ENCODE measurements at places on chromosomes 12 and 14.

DNA sequence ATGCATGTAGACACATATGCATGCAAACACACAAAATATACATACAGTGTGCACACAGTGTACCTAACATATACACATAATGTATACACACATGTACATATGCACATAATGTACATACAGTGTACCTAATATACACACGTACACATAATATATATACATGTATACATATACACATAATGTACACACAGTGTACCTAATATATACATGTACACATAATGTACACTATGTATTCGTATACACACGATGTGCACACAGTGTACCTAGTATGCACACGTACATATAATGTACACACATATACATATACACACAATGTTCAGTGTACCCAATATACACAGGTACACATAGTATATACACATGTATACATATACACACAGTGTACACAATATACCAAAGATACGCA, 70.0 kb downstream of the DNAH10 start:
- no peak for DNase-seq

DNA sequence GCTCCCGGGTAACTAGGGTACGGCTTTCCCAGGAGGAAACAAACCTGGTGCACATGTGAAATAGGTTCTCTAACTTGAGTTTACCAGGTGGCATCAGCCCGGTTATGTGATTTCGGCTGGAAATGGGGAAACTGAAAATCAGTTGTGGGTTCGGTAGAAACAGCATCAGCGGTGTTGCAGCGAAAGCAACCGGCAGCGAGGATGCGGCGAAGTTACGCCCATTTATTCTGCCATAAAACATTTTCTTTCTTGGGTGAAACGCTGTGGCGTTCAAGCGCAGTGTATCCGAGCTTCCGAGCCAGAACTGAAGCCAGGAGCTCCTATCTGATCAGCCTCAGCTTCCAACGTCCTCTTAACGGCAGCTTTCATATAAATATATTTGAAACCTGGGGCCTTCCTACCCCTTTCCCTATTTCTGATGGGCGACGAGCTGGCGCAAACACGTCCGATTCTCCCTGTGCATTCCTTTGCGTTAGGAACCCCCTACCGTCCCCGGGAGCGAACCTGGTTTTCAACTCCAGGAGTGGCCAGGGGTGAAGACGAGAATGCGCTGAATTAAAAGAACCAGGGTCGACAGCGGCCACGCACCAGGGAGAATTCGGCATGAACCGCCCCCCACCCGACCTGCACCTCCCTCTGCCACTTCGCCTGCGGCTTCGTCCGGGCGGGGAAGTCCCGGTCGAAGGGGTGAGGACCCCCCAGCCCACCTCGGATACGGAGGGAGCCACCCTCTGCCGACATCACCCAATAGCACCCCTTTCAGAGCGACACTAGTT, 1.6 kb downstream of the DPF3 start:
- DNase-seq: no peak

DNA sequence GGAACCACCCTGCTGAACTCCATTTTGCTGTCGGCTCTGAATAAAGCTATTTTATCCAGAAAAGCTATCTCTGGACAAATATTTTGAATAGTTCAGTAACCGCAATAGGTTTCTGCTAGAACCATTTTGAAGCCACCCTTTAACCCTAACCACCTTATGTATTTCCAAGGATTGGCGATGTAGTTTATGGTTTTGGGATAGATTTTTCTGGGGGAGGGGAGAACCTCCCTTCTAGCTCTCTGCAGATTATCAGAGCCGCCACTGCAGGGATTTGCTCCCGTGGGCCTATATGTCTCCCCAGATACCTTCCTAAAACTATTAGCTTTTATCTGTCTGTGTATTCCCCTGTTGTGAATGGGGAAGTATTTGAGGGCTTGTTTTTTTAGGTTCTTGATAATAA, 1.8 kb upstream of the TUBA1B start:
- no peak for DNase-seq

DNA sequence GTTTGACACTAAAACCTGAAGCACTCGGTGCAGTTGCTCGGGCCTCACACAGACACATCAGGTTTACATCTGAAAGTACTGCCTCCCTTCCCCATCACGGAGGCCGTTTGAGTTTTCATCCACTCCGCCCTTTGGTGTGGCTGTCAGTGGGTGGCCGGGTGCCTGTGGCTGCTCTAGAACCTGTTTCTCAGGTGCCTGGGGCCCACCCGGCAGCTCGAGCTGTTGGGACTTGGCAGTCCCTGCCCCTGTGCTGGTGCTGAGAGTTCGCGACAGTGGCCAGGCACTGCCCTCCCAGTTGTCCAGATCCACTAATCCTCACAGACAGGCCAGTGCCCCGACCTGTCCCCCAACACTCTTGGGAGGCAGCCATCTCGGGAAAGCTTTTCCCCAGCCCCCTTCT, 22.4 kb downstream of the XRCC3 start:
- DNase-seq: no peak

DNA sequence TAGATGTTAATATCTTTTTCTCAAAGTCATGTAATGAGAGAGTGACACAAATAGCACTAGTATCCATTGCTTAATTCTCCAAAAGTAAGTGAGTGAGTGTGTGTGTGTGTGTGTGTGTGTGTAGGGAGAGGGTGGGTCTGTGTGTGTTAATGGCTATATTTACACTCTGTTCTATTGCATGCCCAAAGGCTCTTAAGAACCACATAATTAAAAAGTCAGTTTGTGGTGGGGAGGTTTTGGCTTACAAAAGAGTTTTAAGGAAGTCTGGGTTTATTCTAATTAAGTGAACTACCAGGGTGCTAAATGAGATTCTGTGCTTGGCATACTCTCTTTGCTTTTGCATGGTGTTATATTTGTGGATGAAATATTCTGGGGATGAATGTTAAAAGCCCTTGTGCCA, 1897.6 kb upstream of the FLRT2 start:
- peak; percentile 29 for DNase-seq

DNA sequence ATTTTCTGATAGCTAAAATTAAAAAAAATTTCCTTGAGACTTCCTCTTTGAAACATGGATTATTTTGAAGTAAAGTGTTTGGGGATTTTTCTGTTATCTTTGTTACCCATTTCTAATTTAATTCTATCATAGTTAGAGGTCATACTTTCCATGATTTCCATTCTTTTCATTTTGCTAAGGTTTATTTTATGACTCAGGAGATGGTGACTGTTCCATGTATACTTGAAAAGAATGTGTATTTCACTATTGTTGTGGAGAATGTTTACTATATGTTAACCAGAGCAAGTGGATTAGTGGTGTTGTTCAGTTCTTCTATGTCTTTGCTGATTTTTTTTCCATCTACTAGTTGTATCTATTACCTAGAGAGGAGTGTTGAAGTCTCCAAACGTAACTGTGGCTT, 250.5 kb upstream of the PELI2 start:
- no peak for DNase-seq

- DNase-seq: no peak
Measured at GRCh38 chr14:82626156-82627066, 1092.8 kb upstream of the SEL1L start.

DNA sequence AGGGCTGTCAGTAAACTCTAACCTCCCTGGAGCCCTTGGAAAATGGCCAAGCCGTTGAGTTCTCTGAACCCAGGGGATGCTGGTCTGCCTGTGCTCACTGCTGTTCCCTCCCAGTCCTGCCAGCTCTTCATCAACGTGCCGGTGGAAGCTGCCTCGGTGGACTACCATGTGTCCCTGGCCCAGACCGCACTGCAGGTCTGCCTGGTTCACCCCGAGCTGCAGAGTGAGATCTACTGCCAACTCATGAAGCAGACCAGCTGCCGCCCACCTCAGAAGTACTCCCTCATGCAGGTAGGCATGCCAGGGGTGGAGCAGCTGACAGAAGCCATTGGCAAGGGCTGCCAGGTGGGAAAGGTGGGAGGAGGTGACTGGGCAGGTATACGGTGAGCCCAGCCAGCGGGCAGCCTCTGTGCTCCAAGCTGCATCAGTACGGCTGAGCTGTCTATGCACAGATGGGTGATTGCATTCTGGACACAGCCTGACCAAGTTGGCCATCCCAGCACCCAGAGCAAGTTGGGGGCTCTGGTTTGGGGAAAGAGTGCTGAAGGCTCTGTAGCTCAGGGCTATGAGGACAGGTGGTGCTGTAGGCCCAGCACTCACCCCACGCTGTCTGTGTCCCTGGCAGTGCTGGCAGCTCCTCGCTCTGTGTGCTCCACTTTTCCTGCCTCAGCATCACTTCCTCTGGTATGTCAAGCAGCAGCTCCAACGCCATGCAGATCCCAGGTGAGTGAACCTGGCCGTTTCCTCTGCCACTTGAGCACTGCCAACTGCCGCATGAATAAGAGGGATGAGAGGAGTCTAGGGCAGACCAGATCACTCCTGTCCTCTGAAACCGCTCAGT, 21.9 kb downstream of the PIGH start:
- no peak for DNase-seq

All from NCI-H2081 (cell line).